ENCODE measurements at places on chromosomes 11 and 22.

DNA sequence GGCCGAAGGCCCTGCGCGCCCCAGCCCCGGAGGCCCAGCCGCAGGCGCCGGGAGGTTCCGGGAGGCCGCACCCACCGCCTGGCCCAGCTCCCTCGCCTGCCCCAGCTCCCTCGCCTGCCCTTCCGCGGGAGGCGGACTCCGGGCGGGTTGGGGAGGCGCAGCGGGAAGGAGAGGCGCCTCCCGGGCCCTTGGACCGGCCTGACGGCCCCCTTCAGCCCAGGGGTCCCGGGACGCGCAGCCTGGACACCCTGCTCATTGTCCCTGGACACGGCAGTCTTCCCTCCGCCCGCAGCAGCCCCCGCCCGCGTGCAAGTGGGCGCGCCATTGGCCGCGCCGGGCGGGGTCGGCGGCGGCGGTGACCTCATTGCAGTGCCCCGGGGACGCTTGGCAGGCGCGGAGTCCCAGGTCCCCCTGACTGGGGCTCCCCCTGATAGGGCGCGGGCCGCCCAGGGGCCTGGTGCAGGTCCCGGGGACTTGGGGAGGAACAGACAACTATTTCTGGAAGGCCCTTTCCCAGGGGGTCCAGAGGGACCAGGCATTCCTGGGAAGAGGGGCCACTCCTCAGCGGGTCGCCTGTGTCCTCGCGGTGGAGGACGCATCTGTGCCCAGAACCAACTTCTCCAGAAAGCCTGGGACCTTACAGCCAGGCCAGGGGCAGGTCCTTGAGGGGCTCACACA, 501 bp downstream of the CD151 start:
- no peak for DNase-seq

DNA sequence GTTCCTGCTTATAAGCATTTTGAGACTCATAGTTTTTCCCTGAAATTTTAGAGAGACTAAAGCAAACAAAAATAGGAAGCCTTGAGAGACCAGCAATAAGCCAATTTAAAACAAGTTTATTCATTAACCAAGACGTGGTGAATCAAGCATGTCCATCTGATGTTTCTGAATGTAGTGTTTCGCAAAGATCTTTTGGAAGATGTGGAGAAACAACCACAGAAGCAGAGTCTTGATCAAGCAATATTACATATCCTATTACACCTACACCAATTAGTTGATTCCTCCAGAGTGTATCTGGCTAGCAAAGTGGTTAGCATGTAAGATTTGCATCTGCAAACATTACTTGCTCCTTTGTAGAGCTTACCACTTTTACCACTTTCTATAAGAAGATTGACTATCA, at the start of gene OVCH2:
Gene OVCH2, minus strand, starts transcription at position 101 of the 400 bp plus-strand sequence. Its CDS starts 83 bp downstream, at position 18.
- no peak for DNase-seq

DNA sequence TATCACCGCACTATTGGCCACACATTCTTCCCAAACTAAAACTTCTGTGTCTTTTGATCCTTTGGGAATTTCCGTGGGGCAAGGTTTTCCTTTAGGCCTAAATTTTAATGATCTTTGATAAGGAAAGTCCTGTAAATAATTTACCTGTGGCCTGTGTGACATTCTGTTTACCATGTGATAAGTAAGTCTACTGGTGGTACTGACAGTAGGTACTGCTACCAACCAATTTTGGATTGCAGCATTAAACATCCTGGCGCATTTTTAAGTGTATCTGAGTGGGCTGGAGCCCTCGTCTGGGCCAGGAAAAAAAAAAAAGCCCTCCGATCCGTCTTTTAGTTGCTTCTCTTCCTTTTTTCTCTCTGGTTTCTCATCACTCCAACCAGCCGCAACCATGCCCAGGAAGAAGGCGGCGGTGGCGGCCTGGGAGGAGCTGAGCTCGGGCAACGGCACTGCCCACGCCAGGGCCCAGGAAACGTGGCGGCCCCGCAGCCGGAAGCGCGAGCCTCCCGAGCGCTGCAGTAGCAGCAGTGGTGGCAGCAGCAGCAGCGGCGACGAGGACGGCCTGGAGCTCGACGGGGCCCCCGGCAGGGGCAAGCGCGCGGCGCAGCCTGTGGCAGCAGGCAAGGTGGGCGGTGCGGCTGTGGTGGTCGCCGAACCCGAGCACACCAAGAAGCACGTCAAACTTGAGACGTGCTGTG, 33.6 kb downstream of the ASRGL1 start:
- no peak for DNase-seq

- no peak for DNase-seq
These were observed 8.6 kb downstream of the PLA2G6 start for GRCh38 chr22:38172832-38173640.

- DNase-seq = no peak
These were observed 120.9 kb downstream of the ST3GAL4 start for GRCh38 chr11:126476266-126476924.

GRCh38 chr11:16846305-16846704, 107.9 kb downstream of the C11orf58 start:
- DNase-seq = no peak

DNA sequence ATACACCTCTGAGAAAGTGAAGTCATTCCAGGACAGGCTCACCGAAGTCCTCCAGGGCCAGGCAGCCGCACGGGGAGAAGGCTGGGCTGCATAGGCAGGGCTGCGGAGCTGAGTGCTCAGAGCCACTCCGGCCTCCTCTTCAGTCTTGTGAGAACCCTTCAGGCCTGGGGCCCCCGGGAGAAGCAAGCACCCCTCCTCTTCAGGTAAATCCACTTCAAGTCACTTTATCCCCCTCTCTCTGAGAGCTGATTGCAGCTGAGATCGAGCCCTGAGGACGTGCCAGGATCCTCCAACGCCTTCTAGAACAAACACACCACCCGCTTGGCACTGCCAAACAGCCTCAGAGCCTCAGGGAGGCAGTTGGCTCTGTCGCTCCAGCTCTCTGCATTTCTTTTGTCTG, 1526.3 kb downstream of the BRD1 start:
- no peak for DNase-seq

- no peak for DNase-seq
These were observed 120.7 kb upstream of the TMEM45B start for GRCh38 chr11:129694966-129695365.

Data from AG08396 (cell line).